ENCODE measurements at places on chromosomes 5 and 9. TPM values are rescaled to one million over a fixed set of nuclear protein-coding genes. Genes with fewer than 3 reads are reported as not detected.
A peak's percentile ranks its signal among the peaks of the same experiment; 100 is the strongest.

DNA sequence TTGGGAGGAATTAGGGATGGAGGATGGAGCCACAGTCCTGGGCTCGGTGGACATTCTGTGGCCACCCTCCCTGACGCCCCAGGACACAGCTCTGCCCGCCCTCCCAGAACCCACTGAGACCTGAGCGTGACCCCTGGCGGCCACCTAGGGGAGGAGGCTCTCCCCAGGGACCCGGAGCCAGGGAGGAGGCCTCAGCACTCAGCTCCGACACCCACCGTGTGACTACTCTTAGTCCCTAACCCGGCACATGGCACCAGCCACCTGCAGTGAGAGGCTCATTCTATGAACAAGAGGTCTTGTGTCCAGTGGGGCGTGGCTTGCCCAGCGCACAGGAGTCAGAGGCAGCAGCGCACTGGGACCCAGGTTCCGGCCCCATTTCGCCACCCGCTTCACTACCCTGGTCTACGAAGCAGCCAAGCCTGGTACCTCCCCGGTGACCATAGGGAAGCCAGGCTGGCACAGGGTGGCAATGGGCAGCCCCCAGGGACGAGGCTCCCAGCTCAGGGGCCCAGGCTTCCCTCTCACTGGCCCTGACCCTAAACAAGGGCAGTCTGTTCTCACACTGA is 10.2 kb downstream of the SARDH start:
- H3K4me1 ChIP-seq: no peaks in the 10 kb centered on the region
- no peak overlapping the region for H3K4me3 ChIP-seq
- no peak for DNase-seq
- H3K27me3 ChIP-seq: peaks cover 3% of the 10 kb centered on the region
- H3K27ac ChIP-seq: no peak overlapping the region
- no peaks in the 10 kb centered on the region for H3K36me3 ChIP-seq

GRCh38 chr5:157451806-157452205 is 8.2 kb upstream of the NIPAL4 start:
- no peaks in the 10 kb centered on the region for H3K36me3 ChIP-seq
- peaks cover 10% of the 10 kb centered on the region for H3K4me1 ChIP-seq
- H3K27me3 ChIP-seq: no peaks in the 10 kb centered on the region
- DNase-seq: no peak

DNA sequence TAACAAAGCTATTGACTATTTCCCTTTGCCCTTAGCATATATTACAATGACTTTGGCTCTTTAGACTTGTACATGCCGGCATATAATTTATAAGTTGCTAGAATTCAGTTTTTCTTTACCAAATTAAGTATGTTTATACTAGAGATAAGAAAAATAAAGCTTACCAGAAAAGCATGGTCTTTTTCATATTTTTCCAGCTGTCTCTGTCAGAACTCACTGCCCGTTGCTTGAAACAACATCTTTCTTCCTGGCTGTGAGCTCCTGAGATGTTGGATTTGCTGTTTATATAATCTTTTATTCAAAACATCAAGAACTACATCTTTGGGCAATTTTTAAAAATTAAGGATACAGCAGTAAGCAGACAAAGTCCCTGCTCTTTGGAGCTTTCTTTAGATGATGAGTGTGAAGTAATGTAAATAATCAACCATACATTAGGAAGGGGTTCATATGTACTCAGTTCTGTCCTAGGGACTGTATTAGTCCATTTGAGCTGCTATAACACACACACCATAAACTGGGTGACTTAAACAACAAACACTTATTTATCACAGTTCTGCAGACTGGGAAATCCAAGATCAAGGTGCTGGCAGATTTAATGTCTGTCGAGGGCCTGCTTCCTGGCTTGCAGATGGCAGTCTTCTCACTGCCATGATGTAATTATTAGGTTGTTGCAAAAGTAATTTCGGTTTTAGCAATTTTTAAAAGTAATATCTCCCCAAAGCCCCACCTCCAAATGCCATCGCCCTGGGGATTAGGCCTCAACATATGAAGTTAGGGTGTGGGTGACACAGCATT is 45.4 kb upstream of the RANBP3L start:
- no peak overlapping the region for H3K27ac ChIP-seq
- H3K27me3 ChIP-seq: no peaks in the 10 kb centered on the region
- DNase-seq: no peak
- H3K36me3 ChIP-seq: no peaks in the 10 kb centered on the region
- no peak overlapping the region for H3K4me3 ChIP-seq

DNA sequence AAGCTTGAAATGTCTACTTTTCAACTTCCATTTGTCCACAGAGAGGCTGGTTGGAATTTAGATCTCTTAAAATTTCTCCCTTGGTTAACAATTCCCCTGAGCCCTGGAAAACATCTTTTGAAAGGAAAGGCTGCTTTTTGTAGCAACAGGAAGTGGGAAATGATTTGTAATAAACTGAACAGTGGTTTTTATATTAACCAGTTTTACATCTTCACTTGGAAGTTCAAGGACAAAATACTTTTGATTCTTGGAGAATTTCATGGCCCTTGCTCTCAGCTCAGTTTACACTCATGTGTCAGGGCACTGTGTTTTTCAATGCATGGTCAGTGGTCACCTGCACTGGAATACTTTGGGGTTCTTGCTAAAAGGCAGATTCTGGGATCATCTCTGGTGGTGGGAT is 9.9 kb downstream of the MLANA start:
- no peak overlapping the region for H3K4me3 ChIP-seq
- no peaks in the 10 kb centered on the region for H3K4me1 ChIP-seq
- H3K27ac ChIP-seq: no peak overlapping the region
- no peaks in the 10 kb centered on the region for H3K27me3 ChIP-seq

GRCh38 chr9:104617418-104617817 is 586 bp downstream of the OR13C9 start:
- peaks cover 21% of the 10 kb centered on the region for H3K27me3 ChIP-seq
- DNase-seq: no peak
- H3K36me3 ChIP-seq: no peaks in the 10 kb centered on the region
- no peaks in the 10 kb centered on the region for H3K4me1 ChIP-seq

DNA sequence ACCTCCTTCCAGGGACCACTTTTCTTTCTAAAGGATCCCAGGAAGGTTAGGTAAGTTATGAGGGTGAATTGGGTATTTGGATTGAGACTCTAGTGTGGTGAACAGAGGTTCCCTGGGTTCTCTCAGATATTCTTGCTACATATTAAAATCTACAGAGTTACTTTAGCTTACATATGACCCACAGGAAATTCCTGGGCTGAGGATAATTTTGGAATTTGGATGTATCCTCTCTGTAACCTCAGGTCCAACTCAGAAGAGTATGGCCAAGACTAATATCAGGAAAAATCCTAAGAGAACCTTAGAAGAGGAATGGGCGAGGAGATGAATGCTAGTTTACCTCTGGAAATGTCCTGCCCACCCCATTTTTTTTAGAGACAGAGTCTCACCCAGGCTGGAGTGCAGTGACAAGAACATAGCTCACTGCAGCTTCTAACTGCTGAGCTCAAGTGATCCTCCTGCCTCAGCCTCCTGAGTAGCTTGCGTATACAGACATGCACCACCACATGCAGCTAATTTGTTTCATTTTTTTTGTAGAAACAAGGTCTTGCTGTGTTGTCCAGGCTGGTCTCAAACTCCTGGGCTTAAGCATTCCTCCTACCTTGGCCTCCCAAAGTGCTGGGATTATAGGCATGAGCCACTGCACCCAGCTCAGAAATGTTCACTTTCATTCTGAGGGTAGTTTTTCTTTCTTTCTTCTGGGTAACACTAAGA is 196.4 kb downstream of the ARHGEF28 start:
- H3K27ac ChIP-seq: no peak overlapping the region

DNA sequence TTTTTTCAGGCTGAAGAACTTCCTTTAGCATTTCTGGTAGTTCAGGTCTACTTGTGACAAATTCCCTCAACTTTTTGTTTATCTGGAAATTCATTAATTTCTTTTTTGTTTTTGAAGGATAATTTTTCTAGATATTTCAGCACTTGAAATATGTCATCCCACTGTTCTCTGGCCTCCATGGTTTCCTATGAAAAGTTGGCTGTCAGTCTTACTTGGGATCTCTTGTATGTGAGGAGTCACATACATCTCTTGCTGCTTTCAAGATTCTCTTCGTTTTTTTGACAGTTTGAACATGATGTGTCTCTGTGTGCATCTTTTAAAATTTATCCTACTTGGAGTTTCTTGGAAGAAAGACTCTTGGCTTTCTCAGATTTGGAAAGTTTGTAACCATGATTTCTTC is 79.5 kb downstream of the RIC1 start:
- DNase-seq: no peak
- H3K4me1 ChIP-seq: no peaks in the 10 kb centered on the region
- H3K27ac ChIP-seq: no peak overlapping the region
- H3K27me3 ChIP-seq: no peaks in the 10 kb centered on the region

DNA sequence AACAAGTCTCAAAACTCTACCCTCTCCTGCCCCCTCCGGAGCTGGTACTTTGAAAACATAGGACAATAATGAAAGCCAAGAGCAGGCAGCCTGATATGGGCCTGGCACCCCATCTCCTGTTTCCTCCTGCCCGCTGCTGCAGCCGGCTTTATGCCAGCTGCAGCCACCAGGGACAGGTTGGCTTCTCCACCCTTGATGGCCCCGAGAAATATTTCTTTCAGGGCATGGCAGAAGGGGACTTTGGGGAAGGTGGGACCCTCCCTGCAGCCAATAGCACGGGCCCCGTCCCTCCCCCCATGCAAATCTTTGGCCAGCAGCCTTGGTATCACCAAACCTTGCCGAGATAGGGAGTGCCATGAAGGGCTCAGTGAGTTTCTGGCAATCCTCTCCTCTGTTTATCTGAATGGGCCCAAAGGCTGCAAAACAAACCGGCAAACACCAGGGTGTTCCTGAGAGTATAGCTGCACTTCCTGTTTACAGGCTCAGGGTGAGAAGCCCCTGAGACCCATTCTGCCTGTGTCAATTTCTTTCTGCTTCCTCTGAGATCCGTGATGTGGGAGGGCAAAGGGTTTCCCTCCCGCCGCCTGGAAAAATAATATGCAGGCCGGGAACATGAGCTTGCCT is 73.4 kb upstream of the BOD1 start:
- H3K4me1 ChIP-seq: peaks cover 22% of the 10 kb centered on the region
- no peak overlapping the region for H3K4me3 ChIP-seq
- no peaks in the 10 kb centered on the region for H3K27me3 ChIP-seq
- peak overlapping the region; percentile 27 for H3K27ac ChIP-seq
- no peak for DNase-seq

- H3K27me3 ChIP-seq: no peaks in the 10 kb centered on the region
- no peak overlapping the region for H3K4me3 ChIP-seq
- H3K4me1 ChIP-seq: peaks cover 25% of the 10 kb centered on the region
- H3K36me3 ChIP-seq: peaks cover 18% of the 10 kb centered on the region
Measured at GRCh38 chr9:13166996-13167395, 112.5 kb downstream of the MPDZ start.

DNA sequence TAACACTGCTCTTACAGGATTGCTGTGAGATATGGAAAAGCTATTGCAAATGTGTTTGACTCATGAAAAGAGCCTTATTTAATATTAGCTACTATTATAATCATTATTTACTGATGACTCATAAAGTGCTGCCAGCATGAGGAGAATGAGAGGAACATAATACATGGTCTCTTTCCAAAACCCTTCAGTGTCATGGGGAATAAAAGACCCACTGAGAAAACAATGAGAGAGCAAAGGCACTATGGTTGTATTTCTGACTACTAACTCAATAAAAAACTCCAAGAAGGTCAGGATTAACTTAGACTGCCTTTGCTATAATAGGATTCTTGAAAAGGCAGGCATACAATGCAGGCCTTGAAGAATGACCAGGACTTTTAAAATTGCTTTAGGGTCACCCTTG is 633.5 kb downstream of the DTWD2 start:
- H3K27me3 ChIP-seq: no peaks in the 10 kb centered on the region
- no peak overlapping the region for H3K27ac ChIP-seq
- peaks cover 35% of the 10 kb centered on the region for H3K4me1 ChIP-seq
- no peaks in the 10 kb centered on the region for H3K36me3 ChIP-seq

GRCh38 chr5:61306531-61307131 is 25.4 kb upstream of the ZSWIM6 start:
- no peak for DNase-seq
- H3K27ac ChIP-seq: no peak overlapping the region
- no peak overlapping the region for H3K4me3 ChIP-seq
- no peaks in the 10 kb centered on the region for H3K27me3 ChIP-seq

DNA sequence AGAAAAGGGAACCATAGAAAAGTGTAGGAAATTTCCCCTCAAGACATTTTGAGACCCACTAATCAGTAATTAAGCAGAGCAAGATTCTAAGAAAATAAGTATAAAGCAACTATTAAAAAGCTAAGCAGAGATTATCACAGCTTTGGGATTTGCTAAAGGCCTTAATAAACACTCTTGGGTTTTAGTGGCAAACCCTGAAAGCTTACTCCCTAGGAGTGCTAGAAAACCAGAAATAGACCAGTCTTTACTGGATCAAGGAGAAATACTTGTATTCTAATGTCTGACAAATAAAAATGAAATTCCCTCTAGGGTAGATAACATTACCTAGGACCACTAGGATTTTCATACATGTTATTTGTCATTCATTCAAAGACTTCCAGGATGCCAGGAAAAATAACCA is 510.8 kb downstream of the SPATA31D1 start:
- DNase-seq: no peak
- H3K4me1 ChIP-seq: no peaks in the 10 kb centered on the region
- no peak overlapping the region for H3K4me3 ChIP-seq
- H3K36me3 ChIP-seq: peaks cover 4% of the 10 kb centered on the region
- no peak overlapping the region for H3K27ac ChIP-seq
- no peaks in the 10 kb centered on the region for H3K27me3 ChIP-seq

DNA sequence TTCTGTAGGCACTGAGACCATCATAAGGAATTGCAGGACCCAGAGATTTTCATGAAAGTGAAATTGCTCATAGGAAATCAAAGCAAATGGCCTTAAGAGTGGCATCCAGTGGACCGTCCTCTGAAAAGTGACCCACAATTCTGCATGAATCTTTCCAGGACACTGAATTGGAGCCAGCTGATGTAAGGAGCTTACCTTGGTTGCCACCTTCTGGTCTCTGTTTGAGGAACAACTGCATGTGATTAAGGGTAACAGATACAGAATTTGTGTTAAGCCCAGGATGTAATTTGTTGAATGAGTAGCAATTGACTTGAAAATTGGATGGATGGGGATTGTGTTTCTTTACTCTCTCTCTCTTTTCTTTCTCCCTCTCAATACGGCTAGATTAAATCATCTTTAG is 49.9 kb upstream of the GAS1 start:
- no peak overlapping the region for H3K27ac ChIP-seq
- H3K36me3 ChIP-seq: no peaks in the 10 kb centered on the region
- H3K27me3 ChIP-seq: no peaks in the 10 kb centered on the region
- DNase-seq: no peak

DNA sequence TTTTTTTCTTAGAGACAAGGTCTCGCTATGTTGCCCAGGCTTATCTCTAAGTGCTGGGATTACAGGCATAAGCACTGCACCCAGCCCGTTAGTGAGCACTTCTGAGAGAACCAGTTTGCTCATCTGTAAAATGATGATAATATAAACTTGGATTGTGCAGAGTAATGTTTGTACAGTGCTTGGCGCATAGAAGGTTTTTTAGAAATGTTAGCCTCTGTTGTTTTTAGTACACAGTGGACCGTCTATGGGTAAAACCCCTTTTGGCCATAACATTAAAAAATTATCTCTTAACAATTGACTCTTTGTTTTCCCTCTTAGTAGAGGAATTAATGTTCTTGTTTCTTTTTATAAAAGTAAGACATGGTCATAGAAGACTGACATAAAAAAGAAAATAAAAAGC is 202.1 kb downstream of the PCSK5 start:
- DNase-seq: no peak
- no peaks in the 10 kb centered on the region for H3K4me1 ChIP-seq
- H3K27me3 ChIP-seq: no peaks in the 10 kb centered on the region
- no peak overlapping the region for H3K27ac ChIP-seq

SLC1A1 gene
- total RNA-seq: 0.89 TPM

PCDHA9 gene
- total RNA-seq: 1.4 TPM

NUTM2F gene
- total RNA-seq: 0.09 TPM

CDX1 gene
- total RNA-seq: not detected

BAG1 gene
- total RNA-seq: 97.5 TPM

IL5 gene
- not detected for total RNA-seq
